ENCODE measurements at places on chromosomes 11 and 22.

DNA sequence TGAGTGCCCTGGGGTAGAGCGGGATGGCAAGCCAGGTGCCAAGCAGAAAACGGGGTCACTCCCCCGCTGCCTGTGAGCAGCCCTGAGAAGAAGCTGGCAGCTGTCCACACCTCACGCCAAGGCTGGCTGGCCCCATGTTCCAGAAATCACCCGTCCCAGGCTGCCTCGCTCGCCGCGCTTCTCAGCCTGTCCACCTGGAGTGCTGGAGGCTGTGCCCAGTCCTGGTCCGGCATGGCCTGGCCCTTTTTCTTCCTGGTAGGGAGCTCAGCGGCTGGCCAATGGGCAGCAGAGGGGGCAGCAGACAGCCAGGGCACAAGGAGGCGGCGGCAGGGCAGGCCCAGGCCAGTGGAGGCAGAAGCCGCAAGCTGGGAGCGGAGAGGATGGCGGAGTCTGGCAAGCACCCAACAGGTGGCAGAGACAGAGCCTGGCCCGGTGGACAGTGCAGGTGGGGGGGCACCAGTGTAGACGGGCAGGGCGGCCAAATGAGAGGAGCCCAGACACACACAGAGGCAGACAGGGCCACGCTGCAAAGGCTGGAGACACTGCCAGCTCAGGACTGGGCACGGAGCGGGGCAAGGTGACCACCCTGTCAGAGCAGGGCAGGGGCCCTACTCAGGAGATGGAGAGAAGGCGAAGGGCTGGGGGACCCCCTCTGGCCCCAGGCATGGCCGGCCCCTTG is 37.2 kb upstream of the TH start:
- DNase-seq: no peak

DNA sequence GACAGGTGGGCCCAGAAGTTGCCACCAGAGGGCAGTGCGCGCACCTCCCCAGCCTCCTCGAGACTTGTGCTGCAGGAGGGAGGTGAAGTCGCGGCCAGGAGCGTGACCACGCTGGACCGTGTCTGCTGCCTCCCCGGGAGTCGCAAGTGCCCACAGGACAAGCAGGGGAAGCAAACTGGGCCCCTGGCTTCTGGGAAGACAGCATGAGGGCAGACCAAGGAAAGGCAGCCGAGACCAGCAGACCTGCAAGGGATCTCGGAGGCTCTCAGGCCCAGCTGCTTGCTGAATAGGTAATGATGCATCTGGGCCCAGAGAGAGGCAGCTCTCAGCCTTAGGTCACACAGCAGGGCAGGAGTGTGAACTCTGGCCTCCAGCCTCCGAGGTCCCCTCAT is 17.0 kb upstream of the IL2RB start:
- peak; percentile 70 for DNase-seq

DNA sequence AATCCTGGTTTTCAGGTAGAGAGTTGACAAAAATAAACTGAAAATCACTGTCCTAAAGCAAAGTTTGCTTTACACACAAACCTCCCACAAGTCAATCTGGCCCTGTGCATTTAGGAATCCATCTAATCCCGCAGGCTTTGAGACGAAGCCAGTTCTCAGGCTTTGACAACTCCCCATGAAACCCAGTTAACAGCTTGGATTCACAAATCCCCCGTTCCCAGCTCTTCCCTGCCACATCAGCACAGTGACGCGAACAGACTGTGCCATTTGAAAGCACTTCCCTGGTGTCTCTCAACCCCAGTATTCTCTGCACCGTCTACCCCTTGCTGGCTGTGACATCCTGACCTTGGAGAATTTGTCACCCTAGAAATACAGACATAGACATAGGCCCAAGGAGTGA is 117.8 kb downstream of the OPCML start:
- DNase-seq: no peak

GRCh38 chr11:122642472-122642922 is 13.0 kb upstream of the UBASH3B start:
- DNase-seq: no peak

DNA sequence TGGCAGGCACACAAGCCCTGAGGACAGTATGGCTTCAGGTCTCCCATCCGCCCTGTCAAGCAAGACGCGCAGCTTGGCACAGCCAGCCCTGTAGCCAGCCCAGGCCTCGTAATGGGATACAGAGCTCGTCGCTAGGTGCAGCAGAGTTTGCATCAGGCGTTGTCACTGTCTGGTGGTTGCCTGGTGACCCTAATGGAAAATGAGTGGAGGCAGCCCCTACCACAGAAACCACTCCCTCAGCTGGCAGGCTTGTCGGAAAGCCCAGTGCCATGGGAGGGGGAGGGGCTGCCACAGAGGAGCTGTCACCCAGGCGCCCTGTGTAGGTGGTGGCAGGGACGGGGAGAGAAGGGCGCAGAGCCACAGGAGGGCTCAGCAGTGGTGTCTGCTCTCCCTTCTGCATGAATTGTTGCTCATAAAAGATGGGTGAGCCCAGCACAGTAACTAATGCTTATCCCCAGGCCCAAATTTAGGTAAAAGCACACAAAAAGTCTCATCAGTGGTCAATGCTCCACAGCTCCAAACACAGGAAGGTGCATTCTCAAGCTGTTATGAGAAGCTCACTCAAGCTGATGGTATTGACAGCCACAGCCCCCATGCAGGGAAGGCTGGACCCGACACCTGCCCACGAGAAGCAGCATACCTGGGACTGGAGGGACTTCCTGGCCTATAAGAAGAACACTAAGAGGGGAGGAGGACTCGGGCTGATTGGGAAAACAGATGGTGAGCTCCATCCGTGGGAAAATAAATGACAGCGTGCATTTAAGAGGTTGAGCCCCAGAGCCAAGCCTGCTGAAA is 164.6 kb downstream of the ETS1 start:
- peak; percentile 82 for DNase-seq

DNA sequence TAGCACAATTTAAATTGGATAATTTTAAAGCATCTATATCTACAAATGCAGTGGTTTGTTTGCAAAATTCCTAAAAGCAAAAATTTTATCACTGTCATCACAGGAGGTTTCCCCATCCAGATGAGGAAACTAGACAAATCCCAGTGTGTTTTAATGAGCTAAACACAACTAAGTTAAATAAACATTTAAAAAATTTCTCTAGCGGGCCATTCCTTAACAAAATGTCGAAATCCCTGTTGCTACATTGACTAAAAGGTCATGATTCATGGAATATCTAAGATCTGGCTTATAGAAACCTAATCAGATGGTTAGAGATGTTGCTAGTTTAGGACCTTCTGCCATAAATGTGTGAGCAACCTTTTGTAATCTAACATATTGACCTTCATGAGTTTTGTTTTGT is 107.3 kb upstream of the BDNF start:
- DNase-seq: no peak

GRCh38 chr11:74697722-74698121 is 33.5 kb downstream of the CHRDL2 start:
- DNase-seq: no peak

DNA sequence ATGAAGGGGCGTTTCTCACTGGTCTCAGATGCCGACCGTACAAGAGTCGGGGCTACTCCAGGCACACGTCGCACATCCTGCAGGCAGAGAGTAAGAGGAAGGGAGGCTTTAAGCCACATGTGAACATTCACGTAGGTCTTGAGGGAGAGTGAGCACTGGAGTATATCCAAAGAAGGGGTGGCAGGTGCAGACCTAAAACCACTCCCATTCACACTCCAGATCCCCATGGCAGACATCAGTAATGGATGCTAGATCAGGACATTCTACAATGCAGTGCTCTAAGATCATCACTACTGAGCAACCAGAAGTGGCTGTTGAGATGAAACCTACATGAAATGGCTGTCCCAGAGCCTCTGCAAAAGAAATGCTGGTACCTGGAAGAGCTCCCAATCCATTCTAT is 39.0 kb downstream of the WT1 start:
- DNase-seq: no peak

GRCh38 chr11:114440971-114441763 is 1.9 kb downstream of the REXO2 start:
- DNase-seq: no peak

DNA sequence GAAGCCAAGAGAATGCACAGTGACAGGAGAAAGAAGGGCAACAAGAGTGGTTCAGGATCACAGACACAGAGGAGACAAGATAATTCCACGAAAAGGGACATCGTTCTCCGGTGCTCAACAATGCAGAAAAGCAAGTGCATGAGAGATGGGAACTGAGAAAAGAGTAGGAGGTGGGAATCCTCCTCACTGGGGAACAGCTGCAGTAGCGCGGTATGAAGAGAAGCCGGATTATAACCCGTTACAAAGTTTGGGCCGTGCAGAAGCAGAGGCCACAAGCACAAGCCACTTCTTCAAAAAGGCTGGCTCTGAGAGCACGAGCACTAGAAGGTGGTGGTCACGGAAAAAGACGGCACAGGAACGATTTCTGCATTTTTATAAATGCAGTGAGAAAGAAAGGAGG is 114.2 kb upstream of the BID start:
- DNase-seq: no peak

DNA sequence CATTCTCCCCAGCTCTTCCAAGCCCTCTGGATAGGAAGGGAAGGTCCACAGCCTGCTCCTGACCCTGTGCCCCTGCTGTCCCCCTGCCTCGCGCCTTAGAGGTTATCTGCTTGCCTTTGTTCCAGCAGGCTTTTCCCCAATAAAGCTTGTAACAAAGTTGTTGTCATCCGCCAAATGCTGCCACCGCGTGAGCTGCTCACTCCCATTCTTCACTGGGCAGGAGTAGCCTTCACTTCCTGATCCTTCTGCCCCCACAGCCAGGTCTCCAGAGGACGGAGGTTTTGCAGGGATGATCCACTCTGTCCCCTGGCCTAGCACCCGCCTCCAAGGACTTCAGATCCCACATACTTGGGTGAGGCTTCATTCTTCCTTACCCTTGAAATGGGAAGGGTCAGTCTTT is 94.0 kb upstream of the RASSF10 start:
- DNase-seq: no peak

DNA sequence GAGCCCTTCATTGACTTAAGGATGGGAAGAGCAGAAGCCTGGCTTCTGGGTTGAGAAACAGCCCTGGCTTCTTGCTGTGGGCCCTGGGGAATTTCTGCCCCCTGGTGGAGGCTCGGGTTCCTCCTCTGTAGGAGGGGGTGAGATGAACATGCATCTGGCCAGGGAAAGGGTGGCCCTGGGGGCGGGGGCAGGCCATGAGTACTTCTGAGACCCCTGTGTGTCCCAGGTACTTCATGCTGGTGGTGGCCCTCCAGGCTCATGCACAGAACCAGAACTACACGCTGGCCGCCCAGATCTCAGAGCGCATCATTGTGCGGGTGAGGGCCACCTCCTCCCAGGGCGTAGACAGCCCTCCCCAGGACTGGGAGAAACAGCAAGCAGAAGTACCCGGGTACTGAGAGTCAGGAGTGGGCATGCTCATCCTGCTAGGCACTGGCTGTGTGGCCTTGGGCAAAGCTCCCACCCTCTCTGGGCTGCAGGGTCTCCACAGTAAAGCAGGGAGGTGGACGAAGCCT is 15.8 kb downstream of the TMEM258 start:
- no peak for DNase-seq

DNA sequence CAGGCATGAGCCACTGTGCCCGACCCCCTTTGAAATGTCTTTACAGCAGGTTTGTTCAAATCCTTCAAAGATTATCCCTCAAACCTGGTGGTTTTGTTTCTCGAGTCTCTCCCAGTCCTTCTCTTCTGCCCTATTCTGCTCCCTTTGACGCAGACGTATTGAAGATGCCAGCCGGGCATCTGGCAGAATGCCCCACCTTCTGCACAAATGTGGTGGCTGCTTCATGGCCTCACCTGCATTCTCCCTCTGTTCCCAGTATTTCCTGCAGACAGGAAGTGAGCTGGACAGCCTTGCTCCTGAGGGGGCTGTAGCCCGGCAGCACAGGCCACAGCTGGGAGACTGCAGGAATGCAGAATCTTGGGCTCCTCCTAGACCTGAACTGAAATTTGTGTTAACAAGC is 4.8 kb upstream of the NAP1L4 start:
- DNase-seq: no peak

DNA sequence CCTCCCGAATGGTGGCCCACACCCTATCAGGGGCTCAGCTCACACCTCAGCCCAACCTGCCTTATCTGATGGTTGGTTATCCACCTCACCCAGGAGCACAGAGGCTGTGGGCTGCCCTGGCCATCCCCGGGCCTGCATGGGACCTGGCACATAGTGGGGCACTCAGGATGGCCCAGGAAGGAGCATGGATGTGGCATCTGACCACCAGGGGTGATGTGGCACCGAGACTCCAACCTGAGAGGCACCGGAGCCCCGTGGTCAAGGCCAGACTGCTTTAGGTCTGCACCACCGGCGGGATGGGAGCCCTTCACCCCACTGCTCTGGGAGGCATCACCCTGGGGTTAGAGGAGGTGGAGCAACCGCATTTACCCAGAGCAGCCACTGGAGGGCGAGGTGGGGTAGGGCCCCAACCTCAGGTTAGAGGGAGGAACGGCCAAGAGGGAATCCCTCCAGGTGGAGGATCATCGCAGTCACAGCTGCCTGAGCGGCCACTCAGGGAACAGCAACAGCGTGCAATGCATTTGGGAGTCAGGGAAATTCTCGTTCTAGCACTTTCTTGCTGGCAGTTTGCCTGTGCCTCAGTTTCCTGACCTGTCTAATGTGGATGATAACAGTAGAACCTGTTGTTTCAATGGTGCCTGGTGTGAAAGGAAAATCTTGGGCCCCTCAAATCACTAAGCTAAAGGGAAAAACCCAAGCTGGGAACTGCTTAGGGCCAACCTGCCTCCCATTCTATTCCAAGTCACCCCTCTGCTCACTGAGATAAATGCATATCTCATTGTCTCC is 52.9 kb upstream of the CARS1 start:
- peak; percentile 11 for DNase-seq

Measured in stimulated activated CD8-positive, alpha-beta memory T cell treated with anti-CD3 and anti-CD28 coated beads, Interleukin-2, amount 100 ng/mL, for 1 hour (primary cell).